Mesenchymal stem cell (in vitro differentiated cells and primary cell): ENCODE measurements at places on chromosomes 4 and X.
A peak's percentile ranks its signal among the peaks of the same experiment; 100 is the strongest.

- no peak for DNase-seq
Measured at GRCh38 chr4:140004922-140005627, 148.9 kb downstream of the MAML3 start.

DNA sequence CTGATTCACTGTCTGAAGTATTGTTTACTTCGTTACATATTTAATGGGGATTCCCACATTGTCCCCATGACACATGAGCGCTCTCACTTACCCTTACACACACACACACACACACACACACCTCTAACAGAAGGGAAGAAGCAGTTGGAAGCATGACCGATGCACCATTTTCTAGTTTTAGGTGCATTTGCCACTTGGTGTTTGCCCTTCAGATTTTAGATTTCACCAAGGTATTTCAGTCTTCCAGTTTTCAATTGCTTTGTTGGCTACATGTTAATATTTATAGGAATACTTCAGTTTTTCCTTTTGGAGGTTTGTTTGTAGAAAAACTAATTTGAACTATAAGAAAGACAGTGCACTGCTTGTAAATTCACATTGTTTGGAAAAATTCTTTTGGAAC, 3.1 kb downstream of the POU4F2 start:
- no peak for DNase-seq

DNA sequence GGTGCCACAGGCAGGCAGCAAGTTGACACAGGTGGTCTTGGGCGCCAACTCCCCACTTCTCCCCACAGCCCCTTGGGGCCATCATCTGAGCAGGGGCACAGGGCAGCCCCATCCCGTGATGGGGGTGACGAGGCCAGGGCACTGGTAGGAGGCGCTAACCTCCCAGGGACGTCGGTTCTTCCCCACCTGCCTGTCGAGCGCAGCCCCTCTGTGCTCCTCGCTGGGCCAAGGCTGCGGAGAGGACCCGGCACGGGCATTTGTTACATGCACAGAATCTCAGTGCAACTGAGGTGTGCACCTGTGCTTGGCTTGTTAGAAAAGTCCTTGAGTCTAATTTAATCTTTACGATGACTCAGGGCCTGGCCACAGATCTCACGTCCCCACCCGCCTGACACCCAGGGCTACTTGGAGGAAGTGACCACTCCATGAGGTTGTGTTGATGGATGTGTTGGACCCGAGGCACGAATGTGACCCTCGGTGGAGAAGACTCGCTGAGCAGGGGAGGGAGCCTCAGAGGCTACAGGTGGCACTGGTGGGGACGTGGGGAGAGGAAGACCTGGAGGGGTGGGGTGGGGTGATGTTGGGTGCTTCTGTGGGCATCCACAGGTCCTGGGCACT, 3.1 kb upstream of the SH3TC1 start:
- DNase-seq: no peak

DNA sequence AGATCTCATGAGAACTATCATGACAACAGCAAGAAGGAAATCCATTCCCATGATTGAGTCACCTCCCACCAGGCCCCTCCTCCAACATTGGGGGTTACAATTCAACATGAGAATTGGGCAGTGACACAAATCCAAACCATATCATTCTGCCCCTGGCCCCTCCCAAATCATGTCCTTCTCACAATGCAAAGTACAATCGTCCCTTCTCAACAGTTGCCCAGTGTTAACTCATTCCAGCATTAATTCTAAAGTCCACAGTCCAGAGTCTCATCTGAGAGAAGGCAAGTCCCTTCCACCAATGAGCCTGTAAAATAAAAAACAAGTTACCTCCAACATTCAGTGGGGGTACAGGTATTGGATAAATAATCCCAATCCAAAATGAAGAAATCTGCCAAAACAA, 14.9 kb upstream of the CLDN34 start:
- DNase-seq: no peak

GRCh38 chrX:94942603-94943002, 1268.6 kb downstream of the FAM133A start:
- DNase-seq: no peak

- DNase-seq: no peak
Measured at GRCh38 chr4:103692615-103693014, 27.2 kb downstream of the TACR3 start.

DNA sequence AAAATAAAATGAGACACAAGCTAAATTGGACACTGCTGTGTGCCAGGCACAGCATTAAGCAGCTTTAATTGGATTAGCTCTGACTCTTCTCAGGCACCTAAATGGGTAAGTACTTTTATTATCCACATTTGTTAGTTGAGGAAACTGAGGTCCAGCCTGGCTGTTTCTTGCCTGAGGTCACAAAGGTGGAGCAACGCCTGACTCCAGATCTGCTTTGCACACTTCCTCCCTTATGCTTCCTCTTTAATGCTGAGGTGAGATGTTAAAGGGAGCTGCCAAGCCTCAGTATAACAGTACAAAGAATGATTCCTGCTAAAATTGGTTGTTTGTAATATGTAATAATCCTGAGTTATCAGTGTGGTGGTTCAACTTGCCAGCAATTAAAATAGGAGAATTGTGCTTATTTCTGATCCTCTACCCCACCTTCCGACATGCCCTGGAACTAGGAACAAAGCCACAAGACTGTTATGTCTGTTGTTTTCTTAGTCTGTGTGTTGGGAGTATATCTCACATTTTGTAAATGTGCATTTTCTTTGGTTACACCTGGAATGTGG, 74.4 kb downstream of the AFF1 start:
- no peak for DNase-seq

DNA sequence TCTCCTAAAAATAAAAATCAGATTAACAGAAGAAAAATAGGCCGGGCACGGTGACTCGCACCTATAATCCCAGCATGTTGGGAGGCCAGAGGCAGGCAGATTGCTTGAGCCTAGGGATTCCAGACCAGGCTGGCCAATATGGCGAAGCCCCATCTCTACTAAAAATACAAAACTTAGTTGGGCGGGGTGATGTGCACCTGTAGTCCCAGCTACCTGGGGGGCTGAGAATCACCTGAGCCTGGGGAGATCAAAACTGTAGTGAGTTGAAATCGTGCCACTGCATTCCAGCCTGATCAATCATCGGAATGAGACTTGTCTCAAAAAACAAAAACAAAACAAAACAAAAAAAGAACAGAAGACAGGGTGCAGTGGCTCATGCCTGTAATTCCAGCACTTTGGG, 32.8 kb upstream of the NOCT start:
- DNase-seq: peak; percentile 32

- peak; percentile 49 for DNase-seq
Measured at GRCh38 chr4:53100501-53101190, 238.5 kb downstream of the RASL11B start.

DNA sequence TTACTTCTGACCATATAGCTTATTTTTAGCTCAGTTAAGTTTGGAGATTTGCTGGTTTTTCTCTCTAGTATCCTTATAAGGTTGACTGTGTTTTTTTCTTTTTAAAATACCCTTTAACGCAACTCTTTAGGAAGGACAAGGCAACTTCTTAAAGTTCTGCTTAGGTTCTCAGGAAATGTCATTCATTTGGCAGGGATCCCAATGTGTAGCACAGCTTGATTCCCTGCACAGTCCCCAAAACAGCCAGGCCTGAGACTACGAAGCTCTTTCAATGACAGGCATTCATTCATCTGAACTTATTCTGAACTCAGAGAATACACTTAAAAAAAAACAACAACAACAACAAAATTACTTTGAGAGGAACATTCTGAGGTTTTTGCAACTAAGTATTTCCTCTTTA, 1765.8 kb downstream of the PCDH7 start:
- DNase-seq: no peak

DNA sequence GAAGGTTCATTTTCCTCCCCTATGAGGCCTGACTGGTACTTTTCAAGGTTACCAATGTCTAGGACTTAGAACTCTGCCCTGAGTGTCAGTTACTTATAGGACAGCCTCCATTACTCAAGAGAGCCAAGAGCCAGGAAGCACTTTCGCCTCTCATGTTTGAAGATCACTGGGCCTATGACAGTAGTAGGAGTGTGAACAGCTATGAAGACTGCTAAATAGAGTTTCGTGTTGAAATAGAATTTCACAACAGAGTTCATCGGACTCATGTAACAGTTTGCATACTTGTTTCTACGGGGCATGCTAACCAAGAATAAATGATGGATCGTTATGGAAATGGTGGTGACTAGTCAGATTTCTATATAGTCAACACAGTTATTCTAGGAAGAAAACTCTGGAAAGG, 97.8 kb upstream of the GPC4 start:
- DNase-seq: peak; percentile 56

DNA sequence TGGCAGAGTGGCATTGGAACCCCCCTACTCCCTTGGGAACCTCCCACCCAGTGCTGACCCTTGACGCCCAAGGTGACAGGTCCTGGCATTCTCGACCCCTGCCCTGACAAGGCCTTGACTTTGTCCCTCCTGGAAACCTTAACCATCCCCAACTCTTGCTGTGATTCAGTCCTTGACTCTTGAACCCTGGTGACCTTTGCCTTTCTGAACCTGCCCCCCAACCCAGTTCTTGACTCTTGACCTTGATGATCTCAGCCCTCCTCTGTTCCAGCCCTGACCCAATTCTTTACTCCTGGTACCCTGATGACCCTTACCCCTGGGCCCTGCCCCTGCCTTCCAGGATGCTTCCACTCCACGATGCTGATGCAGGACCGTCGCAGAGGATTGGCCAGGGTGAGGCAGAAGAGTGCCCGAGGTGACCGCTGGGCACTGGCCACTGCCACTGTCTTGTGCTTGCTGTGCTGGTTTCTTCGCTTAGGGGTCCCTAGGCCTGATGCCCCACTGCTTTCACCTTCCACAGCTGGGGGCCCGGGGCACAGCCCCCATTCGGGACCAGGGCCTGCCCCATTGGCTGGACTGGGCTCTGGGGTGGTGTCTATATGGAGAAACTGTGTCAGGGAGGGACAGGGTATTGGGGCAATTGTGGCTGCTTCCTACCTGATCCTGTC, 1.7 kb downstream of the CACNA1F start:
- DNase-seq: no peak

DNA sequence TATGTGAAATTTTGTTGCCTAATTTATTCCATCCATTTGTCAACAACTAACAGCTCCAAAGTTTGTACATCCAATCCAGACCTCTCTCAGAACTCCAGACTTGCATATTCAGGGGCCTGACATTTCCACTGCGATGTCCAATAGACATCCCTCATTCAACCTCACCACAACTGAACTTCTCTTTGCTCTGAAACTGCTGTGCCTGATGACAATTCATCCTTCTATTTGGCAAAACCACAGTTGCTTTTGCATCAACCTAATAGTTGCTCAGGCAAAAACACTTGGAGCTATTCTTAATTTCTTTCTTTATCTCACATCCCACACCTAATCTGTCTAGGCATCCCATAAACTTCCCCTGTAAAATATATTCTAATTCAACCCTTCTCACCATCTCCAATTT, 56.5 kb downstream of the ANTXR2 start:
- peak; percentile 33 for DNase-seq

DNA sequence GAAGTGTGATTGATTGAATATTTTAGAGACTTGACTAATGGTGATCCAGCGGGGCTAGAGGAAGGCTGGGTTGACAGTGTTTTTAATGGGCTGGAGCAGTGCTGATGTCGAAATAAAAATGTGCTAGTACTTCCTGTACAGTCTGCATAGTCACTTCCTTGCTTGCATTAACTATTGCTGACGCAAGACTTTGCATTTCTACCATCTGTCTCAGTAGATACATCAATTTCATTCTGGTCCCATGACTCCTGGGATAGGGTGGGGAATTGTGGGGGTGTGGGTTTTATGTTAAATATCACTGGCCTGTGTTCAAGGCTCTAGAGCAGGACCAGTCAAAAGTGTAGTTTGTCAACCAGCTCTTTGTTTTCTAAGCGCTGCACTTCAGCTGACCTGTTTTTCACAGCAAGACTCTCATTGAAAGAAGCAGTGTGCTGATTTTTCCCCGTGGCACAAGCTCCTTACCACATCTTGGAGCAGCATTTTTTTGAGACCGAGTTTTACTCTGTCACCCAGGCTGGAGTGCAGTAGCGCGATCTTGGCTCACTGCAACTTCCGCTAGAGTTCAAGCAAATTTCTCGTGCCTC, 35.2 kb upstream of the PHEX start:
- DNase-seq: peak; percentile 70

DNA sequence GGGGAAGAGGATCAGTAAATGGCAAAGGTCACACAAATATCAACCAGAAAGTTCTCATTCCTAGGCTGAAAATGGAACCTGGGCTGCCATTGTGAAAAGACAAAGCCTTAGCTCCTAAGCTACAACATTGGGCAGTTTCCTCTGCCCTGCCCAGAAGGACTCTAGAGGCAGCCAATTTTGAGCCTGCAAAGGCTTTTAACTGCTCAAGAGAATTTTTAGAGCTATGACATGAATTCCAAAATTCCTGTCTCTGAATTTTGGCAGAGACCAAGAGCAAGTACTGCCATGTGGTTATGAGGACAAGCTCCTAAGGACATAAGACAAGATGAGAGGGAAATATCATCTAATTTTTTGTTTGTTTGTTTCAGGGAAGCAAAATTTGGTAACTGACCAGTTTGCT, 29.6 kb upstream of the IGFBP7 start:
- DNase-seq: no peak

GRCh38 chrX:112851161-112851779, 10.6 kb upstream of the AMOT start:
- no peak for DNase-seq

GRCh38 chr4:25223802-25224375, 9.9 kb upstream of the PI4K2B start:
- peak; percentile 30 for DNase-seq

- peak; percentile 33 for DNase-seq
Measured at GRCh38 chr4:137656661-137657060, 124.4 kb upstream of the PCDH18 start.

DNA sequence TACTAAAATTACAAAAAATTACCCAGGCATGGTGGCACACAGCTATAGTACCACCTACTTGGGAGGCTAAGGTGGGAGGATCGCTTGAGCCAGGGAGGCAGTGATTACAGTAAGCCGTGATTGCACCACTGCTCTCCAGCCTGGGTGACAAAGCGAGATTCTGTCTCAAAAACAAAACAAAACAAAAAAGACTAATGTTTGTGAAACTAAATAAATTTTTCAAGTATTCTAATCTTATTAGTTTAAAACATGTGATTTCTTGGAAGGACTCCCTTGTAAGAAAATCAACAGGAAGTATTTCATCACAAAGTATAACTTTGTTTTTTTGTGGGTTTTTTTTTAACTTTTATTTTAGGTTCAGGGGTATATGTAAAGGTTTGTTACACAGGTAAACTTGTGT, 89.6 kb downstream of the EGF start:
- no peak for DNase-seq

DNA sequence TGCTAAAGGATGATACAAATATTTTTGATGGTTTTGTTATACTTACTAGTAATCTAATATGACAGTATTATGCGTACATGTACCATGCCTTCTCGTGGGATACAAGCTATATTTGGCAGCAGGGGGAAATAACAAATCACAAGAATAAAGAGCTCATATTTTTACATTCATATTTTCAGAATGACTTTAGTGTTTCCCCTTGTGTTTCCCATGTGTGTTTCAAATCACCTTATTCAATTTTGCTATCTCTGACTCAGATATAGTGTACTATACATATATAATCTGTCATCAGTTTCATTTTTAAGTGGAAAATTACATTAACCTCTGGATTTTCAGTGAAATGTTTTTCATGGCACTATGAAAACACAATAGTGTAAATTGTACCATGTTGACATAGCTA, 146.8 kb downstream of the RPA4 start:
- DNase-seq: no peak

GRCh38 chr4:154660052-154660451, 47.6 kb upstream of the FGG start:
- DNase-seq: no peak

- no peak for DNase-seq
Measured at GRCh38 chrX:94662689-94663088, 988.7 kb downstream of the FAM133A start.

GRCh38 chr4:158025131-158025530, 147.7 kb downstream of the GASK1B start:
- DNase-seq: peak; percentile 29

- no peak for DNase-seq
Measured at GRCh38 chr4:26287756-26288155, 33.1 kb upstream of the RBPJ start.
